ENCODE measurements at places on chromosomes 7 and 10.

DNA sequence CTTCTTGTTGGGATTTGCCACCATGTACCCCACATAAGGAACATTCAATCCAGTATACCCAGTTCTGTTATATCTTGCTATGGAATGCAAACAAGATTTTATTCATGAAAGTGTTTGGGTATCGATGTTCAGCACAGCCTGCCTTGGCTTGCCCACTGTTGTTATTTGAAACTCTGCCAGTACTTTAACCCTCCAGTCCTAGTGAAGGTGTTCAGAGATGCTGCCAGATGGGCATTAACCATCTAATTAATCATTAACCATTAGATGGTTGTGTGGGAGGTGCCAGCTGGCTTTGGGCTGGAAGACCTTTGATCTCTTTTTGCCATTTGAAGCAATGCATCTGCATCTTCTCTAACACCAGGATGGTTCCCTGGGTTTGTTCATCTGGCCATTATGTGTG is 363.0 kb downstream of the SH2D4B start:
- no peak for DNase-seq

GRCh38 chr10:82221601-82222149 is 346.7 kb downstream of the NRG3 start:
- no peak for DNase-seq

GRCh38 chr10:110068780-110069179 is 61.0 kb downstream of the ADD3 start:
- no peak for DNase-seq

- no peak for DNase-seq
Measured at GRCh38 chr10:104615136-104615535, 26.0 kb upstream of the SORCS3 start.

DNA sequence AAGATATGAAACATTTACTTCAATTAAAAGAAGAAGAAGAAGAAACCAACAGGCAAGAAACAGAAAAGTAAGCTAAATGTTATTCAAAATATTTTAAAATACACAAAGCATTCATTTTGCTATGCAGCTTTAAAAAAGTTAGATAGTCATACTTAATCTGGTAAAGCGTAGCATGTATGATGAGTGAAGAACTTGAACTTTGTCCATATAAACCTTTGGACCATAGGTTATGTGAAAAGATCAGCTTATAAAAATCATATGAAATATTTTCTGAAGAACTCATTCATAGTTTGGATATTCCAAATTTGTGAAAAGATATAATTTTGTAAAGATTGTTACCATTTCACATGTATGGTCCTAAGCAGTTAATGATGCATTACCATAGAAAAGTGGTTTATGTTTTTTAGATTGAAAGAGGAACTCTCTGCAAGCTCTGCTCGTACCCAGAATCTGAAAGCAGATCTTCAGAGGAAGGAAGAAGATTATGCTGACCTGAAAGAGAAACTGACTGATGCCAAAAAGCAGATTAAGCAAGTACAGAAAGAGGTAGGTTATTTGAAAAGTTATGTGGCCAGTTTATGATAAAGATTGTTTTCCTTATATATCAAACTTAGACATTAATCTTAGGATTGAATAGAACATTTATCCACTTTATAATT is 37.3 kb downstream of the KIF20B start:
- no peak for DNase-seq

- DNase-seq = no peak
Measured at GRCh38 chr7:95777269-95777668, 4.9 kb downstream of the DYNC1I1 start.

DNA sequence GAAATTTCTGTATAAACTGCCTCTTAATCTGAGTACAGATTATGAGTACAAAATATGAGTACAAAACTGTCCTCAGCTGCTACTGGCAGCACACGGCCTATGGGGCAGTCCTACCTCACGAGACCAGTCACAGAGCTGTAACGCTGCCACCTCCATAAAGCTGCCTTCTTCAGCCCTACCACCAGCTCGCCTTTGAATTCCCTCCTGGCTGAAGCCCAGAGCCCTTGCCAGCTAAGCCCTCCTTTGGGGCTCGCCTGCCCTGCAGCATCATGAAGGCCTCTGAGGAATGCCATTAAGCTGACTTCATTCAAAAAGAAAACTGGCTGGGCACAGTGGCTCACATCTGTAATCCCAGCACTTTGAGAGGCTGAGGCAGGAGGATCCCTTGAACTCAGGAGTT is 180.0 kb upstream of the SH2B2 start:
- no peak for DNase-seq

DNA sequence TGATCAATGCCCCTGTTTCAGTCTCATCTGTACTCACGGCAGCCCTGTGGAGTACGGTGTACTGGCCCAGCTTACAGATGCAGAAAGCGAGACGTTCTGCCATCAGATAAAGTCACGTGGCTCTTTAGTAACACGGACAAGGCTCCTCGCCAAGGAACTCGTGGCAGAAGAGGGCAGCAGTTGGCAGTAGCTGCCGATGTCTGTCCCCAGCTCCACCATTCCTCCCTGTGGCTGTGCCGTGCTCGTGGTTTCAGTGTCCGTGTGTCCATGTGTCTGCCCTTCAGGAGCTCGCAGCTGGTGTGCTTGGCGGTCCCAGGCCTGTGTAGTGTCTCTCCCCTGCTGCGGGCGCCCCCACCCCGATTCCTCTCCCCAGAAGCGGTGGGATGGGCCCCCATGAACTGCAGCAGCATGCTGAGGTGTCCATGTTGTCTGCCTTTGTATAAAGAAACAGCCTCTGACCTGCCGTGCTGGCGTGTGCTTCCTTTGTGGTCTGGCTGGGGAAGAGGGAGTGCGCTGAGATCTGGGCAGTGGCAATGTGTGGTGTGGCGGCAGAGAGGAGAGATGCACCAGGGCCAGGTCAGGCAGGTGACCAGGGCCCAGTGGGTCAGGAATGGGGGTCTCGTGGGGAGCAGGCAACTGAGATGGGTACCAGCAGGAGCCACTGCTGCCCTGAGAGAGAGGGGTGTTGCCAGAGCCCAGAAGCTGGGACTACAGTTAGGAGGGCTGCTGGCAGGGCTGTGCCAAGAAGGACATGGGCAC is 9.8 kb downstream of the RHBDD2 start:
- no peak for DNase-seq

DNA sequence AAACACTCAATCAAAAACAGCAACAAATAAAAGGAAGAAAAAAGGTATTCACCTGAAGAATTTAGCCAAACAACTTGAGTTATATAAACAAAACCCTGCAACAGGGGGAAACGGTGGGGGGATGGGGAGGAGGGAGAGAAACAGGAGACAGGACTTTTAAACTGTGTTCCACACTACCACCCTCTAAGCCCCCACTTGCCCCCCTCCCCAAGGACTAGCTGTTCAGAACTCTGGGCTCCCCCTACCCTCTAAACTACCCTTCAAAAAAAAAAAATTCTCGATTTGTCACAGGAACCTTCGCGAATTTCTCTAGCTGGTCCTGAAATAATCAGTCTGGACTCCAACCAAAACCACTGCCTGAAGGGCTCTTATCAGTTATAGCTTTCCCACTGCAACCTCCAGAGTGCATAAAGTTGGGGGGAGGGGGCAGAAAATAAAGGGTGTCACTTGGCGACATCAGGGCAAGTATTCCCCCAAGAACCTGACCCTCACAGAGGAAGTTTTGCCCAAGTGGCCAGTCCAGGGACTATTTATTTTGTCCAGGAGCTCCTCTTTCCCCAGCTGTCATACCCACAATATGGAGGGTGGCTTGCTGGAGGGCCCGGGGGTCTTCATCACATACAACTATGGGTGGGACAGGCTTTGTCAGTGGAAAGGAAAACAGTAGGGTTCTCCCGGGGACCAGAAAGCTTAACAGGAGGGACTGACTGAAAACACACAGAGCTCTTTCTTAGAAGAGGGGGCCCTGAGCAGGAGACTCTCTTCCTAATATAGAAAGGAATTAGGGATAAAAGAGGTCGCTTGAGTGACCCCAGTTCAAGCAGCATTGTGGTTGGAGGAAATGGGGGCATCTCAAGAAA is 1.3 kb downstream of the UBE2H start:
- DNase-seq = peak; percentile 19

GRCh38 chr10:30422981-30423654 is 10.9 kb upstream of the MAP3K8 start:
- no peak for DNase-seq

DNA sequence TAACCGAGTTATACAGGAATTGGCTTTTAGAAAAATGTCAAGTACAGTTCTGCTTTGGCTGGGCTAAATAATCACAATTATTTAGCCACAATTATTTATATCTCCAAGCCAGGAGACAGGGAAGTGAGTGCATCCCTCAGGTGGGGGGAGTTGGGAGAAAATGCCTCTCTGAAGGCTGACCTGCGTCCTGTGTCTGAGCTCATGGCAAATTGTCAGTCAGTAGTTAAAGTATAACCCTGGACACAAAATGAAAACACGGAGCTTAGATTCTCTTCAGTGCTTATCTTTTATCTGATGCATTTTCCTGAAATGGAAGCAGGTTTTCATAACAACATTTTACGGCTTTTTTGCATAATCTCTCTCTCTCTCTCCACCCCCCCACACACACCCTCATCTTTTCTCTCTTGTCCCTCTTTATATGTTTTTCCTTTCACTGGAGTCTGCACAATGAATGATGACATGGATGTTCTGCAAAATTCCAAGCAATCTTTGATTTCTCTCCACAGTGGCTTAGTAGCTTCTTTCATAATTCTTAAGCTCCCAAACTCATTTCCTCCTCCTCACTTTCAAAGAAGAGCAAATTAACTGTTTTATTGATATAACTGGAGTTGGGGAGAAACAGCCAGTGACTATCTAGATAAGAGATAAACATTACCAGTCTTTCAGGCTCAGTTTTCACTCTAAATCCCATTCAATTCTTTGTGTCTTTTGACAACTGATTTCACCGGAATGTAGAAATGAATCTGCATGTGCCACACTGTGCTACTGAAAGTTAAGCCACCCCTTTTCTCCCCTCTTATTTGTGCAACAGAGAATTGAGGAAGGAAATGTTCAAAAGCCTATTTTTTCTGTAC is 521.4 kb upstream of the GHITM start:
- no peak for DNase-seq

GRCh38 chr7:136348542-136349192 is 371.5 kb upstream of the MTPN start:
- DNase-seq = no peak

GRCh38 chr10:75223507-75223906 is 12.2 kb downstream of the COMTD1 start:
- DNase-seq = no peak

DNA sequence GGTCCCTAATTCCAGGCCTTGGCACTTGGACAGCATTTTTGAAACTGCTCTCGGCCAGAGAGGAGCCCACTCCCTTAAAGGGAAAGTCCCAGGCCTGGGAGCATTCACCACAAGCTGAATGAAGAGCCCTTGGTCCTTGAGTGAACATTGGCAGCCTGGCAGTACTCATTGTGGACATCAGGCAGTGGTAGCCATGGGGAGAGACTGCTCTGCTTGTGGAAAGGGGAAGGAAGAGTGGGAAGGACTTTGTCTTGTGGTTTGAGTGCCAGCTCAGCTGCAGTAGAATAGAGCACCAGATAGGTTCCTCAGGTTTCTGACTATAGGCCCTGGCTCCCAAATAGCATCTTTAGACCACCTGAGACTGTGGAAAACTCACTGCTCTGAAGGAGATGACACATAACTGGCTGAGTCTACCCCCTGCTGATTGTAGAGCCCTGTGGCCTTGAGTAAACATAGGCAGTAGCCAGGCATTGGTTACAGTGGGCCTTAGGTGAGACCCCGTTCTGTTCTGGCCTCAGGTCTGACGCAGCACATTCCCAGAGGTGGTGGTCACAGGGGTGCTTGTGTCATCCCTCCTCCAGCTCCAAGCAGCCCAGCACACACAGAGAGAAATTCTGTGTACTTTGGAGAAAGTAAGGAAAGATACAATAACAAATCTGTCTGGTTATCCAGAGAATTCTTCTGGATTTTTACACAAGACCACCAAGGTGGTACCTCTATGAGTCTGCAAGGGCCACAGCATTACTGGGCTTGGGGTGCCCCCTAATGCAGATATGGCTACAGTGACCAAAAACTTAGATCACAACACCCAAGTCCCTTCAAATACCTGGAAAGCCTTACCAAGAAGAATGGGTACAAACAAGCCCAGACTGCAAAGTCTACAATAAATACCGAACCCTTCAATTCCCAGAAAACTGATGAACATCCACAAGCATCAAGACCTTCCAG is 153.8 kb downstream of the GNAI1 start:
- no peak for DNase-seq

DNA sequence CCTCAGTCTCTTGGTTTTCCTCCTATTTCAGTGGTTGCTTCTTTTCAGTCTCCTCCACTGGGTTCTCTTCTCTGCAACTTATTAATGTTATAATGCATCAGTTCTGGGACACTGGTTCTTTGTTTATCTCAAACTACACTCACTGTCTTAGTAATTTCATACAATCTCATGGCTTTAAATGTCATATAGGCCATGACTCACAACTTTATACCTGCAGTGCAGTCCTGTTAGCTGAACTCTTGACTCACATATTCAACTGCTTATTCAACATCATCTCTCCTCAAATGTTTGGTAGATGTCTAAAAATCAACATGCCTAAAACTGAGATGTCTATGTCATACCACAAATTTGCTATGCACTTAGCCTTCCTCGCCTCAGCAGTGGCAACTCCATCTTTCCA is 101.2 kb upstream of the PALS2 start:
- DNase-seq = no peak
